ENCODE measurements at places on chromosomes 12 and 14. TPM values are rescaled to one million over a fixed set of nuclear protein-coding genes. Genes with fewer than 3 reads are reported as not detected.

CISTR gene
- not detected for total RNA-seq

SIRT4 gene
- 0.60 TPM for total RNA-seq

FRMD6 gene
- total RNA-seq = 108 TPM

PCED1B gene
- total RNA-seq = 13.1 TPM

FAM181A gene
- total RNA-seq = not detected

SETD1B gene
- total RNA-seq = 1.7 TPM

PTPRO gene
- total RNA-seq = 0.91 TPM

BATF gene
- total RNA-seq = not detected

HECTD4 gene
- total RNA-seq = 9.8 TPM

VWF gene
- total RNA-seq = 0.50 TPM

DPF3 gene
- total RNA-seq = 2.1 TPM

CIDEB gene
- not detected for total RNA-seq

PMEL gene
- not detected for total RNA-seq

EIF2S3B gene
- 0.34 TPM for total RNA-seq
